ENCODE measurements at places on chromosomes 6 and 20. TPM values are rescaled to one million over a fixed set of nuclear protein-coding genes. Genes with fewer than 3 reads are reported as not detected.

- DNase-seq = no peak
These were observed 149.8 kb downstream of the TTLL2 start for GRCh38 chr6:167474725-167475124.

GRCh38 chr20:45842169-45842812, 8.7 kb downstream of the SNX21 start:
- DNase-seq = no peak

DNA sequence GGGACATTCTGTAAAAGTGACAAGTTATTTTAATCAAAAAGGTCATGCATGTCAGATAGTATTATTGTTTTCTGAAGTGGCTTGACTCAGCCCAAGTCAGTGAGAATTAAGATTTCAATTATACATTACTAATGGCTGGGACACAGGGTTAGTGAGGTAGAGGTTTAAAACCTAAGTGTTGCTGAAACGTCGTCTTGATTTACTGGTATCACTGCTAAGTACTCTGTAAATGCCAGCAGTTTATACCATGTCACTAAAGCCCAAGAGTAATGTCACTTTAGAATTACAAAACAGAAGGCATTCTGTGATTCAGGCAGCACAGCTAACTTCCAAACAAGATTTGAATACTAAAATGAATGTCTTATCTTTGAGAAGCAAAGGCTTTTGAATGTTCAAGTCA, 176.6 kb downstream of the NKAIN2 start:
- no peak for DNase-seq

GRCh38 chr6:147161974-147162495, 42.2 kb upstream of the STXBP5 start:
- no peak for DNase-seq

DNA sequence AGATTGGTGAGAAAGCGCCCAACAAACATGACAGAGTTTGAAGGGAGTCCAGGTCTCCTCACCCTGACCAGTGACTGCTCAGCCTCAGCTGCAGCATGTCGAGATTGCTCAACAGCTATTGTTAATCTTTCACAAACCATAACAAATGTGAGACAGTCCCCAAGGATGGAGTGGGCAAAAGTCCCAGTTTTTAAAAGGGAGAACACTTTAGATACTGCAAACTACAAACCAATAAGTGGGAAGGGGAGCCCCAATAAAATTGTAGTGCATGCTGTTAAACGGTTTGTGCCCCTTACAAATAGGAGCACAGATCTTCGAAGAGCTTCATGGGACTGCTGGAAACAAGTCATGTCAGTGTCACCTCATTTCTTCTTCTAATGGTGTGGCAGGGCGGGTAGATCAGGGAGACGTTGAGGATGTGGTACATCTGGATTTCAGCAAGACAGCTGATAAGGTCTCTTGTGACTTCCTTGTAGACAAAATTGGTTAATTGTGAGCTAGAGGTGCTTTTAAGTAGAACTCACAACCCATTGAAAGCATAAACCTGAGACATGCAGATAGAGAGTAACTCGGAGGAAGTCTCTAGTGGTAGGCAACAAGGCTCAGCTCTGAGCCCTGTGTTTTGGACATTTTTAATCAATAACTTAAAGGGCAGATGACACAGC, 134.0 kb upstream of the ARMC2 start:
- DNase-seq = no peak

DNA sequence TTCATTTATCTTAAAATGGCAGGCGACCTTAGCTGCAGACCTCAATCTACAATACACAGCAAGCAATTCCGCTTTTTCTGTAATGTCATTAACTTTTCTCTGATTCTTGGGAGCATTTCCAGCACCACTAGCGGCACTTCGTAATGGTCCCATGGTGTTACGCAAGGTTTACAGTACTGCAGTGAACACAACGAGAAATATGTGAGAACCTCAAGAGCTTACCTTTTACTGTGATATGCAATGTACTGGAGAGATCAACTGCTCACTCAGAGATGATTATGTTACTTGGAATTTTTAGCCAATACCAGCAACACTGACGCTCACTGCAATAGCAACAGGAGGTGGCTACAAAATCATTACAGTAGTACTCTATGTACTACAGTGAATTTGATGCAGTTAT, 2.8 kb upstream of the CEP43 start:
- no peak for DNase-seq

DNA sequence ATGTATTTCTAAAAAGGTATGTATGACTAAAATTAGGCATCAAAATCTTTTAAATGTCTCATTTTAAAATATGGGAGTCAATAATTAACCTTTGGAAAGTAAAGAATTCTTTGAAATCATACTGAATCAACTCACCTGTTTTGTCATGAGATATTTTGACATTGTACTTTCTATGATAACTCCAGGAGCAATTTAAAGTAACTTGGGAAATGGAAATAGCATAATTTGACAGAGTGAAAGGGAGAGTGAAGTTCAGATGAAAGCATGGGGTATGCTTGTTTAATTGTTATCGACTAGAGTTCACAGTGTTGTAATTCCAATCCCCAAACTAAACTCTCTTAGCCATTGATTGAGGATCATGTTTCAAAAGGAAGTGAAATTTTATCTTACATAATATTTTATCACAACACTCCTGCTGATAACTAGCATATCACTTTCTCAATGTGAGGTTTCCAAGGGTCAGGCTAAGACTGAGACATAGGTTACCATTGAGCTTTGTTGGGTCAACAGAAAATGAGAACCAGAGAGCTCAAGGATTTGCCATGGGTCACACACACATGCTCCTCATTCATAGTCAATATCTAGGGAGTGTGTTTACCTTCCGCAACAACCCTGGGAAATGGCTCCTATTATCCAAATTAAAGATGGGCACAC, 2.3 kb downstream of the GSTA1 start:
- no peak for DNase-seq

Gene KCNB1
- 0.08 TPM for total RNA-seq

Gene GZF1
- total RNA-seq = 10.6 TPM

Gene CSE1L
- 112 TPM for total RNA-seq
